Fibroblast of upper back skin (primary cell): ENCODE measurements at places on chromosomes 2 and 18.

DNA sequence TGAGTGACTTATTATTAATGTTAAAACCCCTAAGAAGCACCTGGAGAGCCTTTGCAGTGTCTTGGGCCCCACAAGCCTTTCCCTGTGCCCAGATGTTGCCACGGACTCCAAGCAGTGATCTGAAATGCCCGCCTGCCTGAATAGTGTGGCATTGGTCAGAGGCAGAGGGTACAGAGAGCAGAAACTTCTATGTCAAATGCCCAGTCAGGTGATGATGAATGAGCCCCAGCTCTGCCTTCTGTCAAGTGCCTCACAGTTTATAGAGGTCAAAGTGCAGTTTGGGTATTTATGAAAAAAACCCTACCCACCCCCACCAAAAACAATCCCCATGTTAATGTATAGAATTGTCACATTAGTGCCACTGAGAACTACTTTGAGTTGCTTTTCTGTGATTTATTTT is 170.0 kb upstream of the SIX3 start:
- no peak for DNase-seq

DNA sequence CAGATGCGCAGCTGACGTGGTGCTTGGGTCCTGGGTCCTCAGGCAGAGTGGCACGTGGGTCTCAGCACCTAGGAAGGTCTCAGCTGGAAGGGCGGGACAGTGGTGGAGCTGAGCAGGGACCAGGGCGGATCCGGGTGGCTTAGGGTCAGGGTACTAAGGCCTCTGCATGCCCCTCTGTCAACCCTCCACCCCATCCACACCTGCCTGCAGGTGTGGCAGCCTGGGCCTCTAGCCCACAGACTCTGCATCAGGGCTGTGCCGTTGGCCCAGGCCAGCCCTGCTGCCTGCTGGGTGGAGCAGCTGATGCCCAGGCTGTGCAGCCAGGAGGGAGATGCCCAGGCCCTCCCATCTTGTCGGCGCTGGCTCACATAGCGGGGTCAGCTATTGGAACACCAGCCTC is 24.6 kb upstream of the OTOS start:
- DNase-seq, result no peak

DNA sequence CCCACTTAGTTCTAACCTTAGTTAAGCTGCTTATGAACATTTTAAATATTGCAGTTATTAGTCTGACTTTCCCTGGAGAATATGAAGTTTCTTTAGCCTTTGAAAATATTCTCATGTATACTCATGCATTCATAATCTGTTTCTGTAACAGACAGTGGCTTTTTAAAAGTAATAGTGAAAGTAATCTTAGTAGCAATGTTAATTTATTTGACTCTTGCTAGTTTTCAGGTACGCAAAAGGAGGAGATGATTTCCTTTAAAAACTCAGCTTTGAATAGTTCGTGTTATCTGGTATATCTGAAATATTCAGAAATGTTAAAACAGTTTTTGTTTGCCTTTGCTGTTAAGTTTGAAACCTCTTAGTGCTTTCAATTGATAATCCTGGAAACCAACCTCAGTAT is 3.8 kb downstream of the ANKRD12 start:
- DNase-seq, result no peak

DNA sequence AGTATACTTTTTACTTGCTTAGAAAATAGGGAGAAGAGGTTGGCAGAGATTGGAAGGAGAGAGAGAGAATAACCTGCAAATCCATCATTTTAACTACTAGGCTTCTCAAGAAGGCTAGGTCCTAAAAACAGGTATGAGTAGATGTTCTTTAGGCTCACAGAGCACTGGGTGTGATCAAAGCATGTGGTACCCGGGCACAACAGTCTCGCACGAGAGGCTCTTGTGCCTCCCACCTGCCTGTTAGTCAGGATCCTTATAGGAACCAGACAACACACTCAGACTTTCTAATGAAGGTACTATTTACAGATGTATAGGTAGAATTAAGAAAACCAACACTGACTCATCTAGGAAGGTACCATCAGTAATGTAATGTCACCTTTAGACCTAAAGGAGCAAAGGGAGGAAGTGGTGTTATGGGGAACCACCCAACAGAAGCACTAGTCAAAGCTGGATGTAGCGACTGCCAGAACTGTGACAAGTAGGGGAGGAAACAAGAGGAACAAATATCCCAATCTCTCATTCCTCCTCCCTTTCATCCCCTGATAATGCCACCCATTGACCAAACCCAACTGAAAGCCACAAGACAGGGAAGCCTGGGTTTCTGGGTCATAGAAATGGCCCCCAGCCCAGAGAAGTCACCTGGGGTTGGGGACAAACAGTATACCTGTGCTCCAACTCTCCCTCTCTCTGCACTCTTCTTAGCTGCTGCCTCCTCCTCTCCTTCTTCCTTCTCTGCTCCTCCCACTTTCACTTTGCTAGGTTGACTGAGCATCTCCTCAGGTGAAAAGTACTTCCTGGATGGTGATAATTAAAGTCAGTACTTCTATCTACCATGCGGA is 16.0 kb upstream of the MARCHF4 start:
- DNase-seq, result no peak

DNA sequence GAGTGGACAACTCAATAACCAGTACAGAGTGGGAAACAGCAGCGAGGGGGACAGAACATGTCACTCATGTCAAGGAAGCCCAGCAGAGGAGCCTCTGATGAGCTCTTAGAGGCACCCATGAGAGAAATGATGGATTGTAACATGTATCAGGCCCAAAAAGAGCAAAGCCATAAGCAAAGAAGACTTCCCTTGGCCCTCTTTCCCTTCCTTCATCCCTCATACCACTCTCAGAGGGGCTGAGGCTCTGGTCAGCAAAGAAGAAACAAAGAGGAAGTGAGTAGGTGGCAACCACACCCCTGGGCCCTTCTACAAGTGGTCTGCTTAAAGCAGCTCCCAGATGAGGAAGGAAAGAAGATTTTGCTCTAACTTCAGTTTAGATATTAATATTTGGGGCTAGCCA is 112.8 kb downstream of the CDC42EP3 start:
- no peak for DNase-seq

- peak; percentile 89 for DNase-seq
Measured at GRCh38 chr2:236548179-236548921, 21.3 kb upstream of the ACKR3 start.

GRCh38 chr18:13800505-13801259 is 23.3 kb upstream of the MC5R start:
- DNase-seq, result peak; percentile 9

DNA sequence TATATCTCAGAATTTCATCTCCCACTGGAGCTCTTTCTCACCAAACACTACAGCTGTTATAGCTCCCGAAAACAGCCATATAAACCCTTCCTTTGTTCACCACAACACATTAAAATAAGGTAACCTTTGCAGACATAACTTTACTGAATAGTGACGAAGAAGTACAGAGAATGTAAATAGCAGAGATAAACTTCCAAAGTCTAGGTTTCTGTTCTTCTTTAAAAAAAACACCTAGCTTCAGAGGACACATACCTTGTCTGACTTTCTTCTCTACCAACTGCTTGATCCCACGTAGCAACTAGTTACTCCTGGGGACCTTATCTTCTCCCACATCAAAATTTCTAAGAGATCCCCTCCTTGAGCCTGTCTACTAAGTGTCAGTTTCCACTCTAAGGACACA is 32.3 kb downstream of the ATL2 start:
- no peak for DNase-seq

DNA sequence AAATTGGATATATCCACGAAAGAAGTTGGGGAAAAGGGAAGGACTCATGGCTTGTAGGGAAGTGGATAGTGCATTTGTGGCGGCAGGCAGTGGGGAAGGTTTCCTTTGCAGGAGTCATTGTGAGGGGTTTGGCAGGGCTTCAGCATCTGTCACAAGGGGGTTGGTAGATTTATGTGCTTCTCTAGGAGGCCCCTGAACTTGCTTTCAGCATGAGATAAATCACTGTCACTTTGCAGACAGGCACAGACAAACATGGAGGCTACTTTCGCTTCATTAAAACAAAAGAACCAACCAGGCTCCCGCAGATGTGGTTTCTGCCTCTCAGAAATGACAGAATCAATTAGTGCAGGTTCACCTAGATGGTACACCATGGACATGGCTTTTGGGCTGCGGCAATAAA is 340.7 kb downstream of the TGIF1 start:
- peak; percentile 85 for DNase-seq

DNA sequence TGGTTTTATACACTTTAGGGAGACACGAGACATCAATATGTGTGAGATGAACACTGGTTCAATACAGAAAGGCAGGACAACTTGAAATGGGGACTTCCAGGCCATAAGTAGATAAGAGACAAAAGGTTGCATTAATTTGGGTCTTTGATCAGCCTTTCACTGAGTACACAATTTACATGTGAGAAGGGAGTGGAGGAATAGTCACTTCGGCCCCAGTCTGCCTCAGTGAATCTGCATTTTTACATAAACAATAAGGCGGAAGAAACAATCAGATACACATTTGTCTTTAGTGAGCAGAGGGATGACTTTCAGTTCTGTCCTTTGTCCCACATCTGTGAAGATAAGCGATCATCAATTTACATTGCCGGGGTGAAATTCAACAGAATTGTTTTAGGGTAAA is 104.3 kb upstream of the ARL4C start:
- no peak for DNase-seq

- DNase-seq, result no peak
Measured at GRCh38 chr2:195047955-195048354, 609.1 kb upstream of the SLC39A10 start.

DNA sequence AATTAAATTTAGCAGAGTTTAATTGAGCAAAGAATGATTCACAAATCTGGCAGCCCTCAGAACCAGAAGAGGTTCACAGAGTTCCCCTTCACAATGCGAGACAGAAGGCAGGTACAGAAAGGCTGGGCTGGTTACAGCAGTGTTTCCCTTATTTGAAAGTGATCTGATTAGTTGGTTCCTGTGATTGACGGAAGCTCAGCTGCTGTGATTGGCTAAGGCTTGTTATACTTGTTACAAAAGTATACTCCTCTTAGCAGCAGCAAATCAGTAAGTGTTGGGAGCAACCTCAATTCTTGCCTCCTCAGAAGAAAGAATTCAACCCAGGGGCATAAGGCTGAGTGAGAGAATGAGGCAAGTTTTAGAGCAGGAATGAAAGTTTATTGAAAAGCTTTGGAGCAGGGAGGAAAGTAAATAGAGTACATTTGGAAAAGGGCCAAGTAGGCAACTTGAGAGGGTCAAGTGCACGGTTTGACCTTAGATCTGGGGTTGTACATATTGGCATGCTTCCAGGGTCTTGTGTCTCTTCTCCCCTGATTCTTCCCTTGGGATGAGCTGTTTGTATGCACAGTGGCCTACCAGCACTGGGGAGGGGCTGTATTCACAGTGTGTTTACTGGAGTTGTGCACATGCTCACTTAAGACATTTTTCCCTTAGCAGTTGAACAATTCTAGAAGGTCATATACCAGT is 431.8 kb upstream of the RAB12 start:
- no peak for DNase-seq

DNA sequence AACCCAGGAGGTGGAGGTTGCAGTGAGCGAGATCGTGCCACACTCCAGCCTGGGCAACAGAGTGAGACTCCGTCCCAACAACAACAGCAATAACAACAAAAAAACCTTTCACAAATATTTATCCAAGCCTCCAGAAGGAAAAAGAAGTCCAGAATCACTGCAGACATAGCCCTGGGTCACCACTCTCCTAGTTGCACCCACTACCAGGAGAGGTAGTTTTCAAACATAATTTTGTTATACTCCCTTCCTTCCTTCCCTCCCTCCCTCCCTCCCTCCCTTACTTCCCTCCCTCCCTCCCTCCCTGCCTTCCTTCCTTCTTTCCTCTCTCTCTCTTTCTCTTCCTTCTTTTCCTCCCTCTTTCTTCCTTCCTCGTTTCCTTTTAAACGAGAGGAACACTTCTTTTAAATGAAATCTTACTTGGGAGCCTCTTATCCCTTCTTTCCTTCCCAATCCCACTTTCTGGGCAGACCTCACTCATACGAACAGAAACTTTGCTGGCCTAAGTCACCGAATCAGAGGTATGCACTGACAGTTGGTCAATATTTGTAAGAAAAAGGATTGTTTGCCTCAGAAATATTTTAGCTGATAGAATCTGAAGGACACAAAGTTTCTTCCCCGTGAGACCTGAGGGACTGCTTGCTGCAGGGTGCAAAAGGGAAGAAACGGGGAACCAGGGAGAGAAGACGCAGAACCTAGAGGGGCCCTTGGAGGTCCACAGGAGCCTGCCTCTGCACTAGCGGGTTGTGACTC is 88.1 kb upstream of the AGAP1 start:
- no peak for DNase-seq

DNA sequence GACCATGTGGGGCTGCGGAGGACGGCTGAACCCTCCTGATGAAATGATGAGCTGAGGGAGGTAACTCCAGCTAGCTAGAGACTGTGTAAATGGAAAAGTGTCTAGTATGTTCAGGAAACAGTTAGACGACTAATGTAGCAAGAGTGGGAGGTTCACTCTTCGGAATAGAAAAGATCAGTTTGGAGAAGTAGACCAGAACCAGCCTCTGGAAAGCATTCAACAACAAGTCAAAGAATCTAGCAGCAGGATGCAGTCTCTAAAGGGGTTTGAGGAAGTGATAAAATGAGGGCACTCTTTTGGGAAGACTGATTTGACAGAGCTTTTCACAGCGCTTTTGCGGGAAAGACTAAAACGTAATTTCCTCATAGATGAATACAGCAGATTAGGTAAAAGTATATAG is 79.6 kb downstream of the GAREM1 start:
- DNase-seq, result no peak

DNA sequence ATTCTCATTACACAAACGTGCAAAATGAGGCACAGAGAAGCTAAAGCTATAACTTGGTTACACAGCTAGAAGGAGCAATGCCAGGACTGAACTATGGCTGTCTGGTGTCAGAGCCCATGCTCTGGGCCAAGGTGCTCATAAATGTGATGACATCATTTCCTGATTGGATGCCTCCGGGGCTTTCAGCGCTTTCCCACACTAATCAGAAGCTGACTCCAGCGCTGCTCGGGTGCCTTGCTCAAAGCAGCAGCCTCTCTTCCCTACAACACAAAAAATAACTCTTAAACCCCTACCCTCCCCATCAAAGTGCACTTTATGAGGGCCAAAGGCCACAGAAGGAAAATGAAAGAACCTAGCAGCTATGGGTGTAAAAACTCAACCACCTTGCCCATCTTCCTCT is 90.7 kb downstream of the STK39 start:
- DNase-seq, result peak; percentile 39

GRCh38 chr2:66145490-66145889 is 289.4 kb upstream of the MEIS1 start:
- no peak for DNase-seq

DNA sequence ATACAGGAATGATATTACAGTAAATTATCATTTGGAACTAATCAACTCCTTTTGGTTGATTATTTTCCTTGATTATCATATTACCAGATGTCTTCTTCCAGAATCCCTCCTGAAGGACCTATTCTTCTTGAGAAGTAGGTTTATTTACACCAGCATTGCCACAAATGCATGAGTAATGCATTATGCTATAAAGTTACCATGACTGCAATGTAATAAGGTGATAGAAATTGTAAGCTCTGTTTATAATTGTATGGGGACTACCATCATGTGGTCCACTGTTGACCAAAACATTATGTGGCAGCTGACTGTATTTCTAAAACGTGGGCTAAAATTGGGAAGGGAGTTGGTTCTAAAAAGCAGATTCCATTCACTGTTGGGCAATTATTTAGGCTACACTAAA is 602.2 kb downstream of the NYAP2 start:
- DNase-seq, result no peak
